ENCODE measurements at places on chromosomes 7 and 10. TPM values are rescaled to one million over a fixed set of nuclear protein-coding genes. Genes with fewer than 3 reads are reported as not detected.

The AGAP9 gene
- total RNA-seq: 2.3 TPM

DNA sequence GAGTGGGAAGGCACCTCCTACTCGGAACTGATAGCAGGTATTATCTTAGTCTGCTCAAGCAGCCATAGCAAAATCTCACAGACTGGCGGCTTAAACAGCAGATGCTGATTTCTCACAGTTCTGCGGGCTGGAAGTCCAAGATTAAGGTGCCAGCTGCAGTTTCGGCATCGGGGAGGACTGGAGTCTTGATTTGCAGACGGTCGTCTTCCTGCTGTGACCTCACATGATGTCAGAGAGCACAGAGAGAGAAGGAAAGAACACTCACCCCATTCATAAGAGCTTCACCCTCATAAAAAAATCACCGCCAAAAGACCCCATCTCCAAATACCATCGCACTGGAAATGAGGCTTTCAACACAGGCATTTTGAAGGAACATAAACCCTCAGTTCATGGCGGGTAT is 216.5 kb upstream of the PITRM1 start:
- DNase-seq: no peak

DNA sequence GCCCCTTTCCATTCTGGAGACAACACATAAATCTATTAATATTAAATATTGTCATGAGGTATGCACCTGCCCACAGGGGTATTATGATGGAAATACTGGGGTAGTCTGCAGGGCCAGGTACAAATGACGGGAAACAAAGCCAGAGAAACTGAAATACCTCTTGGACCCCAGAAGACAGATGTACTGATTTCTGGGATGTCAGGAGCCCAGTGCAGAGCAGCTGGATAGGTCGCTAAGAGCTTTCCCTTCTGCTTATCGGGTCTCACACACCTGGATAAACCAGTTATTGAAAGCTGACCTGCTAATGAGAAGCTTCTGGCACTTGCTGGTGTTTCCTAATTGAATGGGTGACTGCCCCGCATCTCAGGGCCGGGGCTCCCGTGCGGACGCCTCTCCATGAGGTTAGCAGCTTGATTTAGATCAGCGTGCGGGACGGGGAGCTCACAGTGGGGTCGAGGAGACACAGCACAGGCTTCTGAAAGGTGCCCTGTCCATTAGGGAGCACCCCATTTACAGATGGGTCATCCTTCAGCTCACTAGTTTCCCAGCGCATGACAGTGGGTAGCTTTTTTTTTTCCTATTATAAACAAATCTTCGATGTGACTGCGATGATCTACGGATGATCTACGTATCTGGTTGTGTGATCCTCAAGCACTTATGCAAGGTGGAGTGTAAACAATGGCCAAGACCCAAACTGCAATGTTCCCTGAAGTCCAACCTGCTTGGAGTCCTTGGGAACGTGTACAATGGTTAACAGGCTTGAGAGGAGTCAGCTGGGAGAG is 1.5 kb upstream of the INSIG1 start:
- DNase-seq: no peak

DNA sequence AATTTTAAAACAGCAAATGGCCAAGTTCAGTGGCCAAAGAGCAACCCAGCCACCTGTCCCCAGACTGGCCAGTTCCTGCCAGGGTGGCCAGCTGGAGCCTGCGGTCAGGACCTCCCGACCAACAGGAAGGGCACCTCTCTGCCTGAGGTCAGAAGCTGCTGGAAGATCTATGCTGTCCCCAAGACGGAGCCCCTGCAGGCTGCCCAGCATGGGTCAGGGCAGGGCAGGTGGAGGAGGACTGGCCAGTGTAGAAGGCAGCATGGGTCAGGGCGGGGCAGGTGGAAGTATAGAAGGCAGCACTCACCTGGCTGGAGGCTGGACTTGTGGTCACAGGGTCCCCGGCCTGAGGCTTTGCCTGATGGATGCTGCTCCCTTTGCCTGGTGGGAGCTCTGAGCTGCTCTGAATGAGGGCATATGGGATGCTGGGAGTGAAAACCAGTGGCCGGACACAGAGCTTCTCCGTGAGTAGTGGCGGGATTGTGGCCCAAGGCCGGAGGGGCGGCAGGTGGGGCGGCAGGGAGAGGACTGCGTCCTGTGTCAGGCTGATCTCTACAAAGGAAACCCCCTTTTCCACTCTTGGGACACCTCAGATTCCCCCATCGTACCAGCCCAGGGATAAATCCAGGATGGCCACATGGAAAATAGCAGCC is 229.2 kb downstream of the TCERG1L start:
- DNase-seq: no peak

GRCh38 chr10:17144032-17144431 is 14.4 kb upstream of the CUBN start:
- no peak for DNase-seq

- DNase-seq: no peak
Observed at GRCh38 chr7:71961283-71961682, 450.9 kb downstream of the CALN1 start.

DNA sequence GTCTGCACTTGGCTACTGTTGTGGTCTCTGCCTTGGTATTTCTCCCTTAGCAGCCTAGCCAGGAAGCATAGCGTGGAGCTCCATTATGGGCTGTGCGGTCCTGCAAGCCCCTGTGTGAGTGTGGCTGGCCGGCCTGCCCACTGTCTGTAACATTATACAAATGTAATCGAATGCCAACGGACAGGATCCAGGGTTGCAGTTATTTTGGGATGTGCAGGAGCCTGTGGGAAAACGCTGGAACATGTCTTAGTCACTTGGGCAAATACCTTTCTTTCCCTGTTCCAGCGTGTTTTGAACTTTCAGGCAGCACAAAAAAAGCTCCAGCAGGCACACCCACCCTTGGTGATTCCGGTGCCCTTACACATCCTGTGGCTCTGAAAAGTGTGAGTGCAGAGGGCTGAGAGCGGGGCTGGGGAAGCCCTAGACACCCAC is 29.5 kb downstream of the BAG3 start:
- peak; percentile 51 for DNase-seq
